ENCODE measurements at places on chromosomes 7 and 10. TPM values are rescaled to one million over a fixed set of nuclear protein-coding genes. Genes with fewer than 3 reads are reported as not detected.

GRCh38 chr7:87328281-87328680, 17.2 kb upstream of the CROT start:
- DNase-seq, result no peak

The NKX6-2 gene
- polyA plus RNA-seq, result 9.3 TPM

DNA sequence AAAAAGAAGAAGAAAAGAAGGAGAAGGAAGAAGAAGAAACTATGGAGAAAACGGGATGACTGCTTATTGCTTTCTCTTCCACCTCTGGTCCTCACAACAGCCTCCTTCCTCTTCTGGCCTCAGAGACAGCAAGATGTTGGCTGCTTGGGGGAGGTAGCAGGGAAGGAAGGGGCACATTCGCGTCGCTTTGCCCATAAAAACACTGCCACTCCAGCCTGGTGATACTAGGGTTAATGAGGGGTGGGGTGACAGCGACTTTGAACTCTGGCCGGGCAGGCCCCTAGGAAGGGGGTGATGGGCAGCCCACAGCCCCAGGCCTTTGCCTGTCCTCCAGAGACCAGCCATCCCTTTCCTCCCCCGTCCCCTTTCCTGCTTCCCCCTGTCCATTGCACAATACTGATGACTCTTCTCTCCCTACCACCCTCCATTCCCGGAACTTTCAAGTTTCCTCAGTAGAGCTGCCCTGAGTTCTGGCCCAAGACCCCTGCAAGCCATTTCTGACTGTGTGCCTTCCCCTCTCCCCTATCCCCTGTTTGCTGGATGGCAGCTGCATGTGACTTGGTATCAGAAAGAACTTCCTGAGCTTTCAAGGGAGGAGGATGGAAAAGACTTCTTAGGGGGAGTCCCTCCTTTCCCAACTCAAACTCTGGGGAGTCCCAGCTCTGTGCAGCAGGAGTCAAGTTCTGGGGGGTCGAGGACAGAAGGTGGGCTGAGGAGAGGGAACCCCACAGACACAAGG, 2.2 kb upstream of the CUEDC2 start:
- no peak for DNase-seq

The RAB18 gene
- polyA plus RNA-seq, result 120 TPM

The PVRIG gene
- polyA plus RNA-seq, result 5.3 TPM

The UCN3 gene
- 2.2 TPM for polyA plus RNA-seq
